Fibroblast of lung (primary cell): ENCODE measurements at places on chromosomes 5 and 9. TPM values are rescaled to one million over a fixed set of nuclear protein-coding genes. Genes with fewer than 3 reads are reported as not detected.

The PCDHGA12 gene
- 9.2 and 13.7 TPM in 2 replicates for total RNA-seq

The KIF12 gene
- not detected in 2 replicates for total RNA-seq

The MCIDAS gene
- total RNA-seq, result not detected in 2 replicates

The AK3 gene
- total RNA-seq, result 53.9 and 90.3 TPM in 2 replicates

The C5orf46 gene
- total RNA-seq, result not detected in 2 replicates

The NR4A3 gene
- total RNA-seq, result 5.6 and 9.1 TPM in 2 replicates
